ENCODE measurements at places on chromosomes 2 and 18.

- DNase-seq: no peak
These were observed 46.7 kb downstream of the FBXO48 start for GRCh38 chr2:68420254-68420910.

- DNase-seq: no peak
These were observed 261.3 kb upstream of the CCDC68 start for GRCh38 chr18:55220523-55220922.

GRCh38 chr2:45983213-45983612 lies 314.0 kb upstream of the EPAS1 start:
- DNase-seq: no peak

DNA sequence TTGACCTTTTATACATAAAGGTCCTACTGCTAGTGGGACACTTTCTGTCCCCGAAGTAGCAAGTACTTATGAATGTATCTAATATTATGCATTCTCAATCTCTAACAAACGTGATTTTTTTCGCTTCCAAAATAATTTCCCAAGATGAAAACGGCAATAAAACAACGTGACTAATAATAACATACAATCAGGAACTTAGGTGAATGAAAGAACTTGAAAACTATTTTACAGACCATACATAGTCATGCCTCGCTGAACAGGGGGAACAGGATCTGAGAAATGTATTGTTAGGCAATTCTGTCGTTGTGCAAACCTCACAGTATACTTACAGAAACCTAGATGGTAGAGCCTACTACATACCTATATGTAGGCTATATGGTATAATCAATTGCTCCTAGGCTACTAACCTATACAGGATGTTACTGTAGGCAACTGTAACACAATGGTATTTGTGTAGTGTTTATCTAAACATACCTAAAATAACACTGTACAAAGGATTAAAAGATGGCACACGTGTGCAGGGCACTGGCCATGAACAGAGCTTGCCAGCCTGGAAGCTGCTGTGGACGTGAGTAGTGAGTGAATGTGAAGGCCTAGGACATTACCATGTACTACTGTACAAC lies 2.5 kb downstream of the RTN4 start:
- DNase-seq: no peak

DNA sequence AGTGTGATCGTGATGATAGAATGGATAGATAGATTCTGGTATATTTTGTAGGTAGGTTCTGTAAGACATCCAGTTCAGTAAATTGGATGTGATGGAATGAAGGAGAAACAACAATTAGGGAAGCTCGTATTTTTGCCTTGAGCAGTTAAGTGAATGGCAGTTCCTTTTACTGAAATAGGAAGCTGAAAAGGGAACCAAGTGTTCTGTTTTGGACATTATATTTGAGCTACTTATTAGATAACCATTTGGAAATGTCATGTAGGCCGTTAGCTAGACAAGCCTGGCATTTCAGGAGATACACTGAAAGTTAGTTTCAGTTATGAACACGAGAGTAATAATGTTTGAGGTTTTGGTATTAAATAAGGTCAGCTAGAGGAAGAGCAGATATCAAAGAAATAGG lies 41.5 kb downstream of the MARCHF7 start:
- DNase-seq: no peak

GRCh38 chr2:178844269-178844668 lies 37.0 kb upstream of the TTN start:
- no peak for DNase-seq

DNA sequence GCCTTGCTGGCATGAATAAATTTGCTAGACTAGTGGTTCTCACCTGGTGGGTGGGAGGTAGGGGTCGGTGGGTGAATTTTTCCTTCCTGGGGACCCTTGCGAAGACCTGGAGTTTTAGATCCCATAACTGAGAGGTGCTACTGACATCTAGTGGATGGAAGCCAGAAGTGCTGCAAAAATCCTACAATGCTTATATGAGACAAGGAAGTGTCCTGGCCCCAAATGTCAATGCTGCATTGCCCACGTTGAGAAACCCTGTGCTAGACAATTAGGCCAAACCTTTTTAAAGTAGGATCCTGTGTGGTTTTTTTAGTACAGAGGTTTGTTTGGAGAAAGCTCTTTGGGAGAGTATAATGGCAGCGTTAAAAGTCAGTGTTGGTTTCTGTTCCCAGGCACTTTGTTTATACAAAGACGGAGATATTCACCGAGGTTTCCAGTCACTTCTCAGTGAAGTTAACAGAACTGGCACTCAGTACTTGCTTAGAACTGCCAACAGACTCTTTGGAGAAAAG lies 9.6 kb downstream of the SERPINB8 start:
- peak; percentile 38 for DNase-seq

DNA sequence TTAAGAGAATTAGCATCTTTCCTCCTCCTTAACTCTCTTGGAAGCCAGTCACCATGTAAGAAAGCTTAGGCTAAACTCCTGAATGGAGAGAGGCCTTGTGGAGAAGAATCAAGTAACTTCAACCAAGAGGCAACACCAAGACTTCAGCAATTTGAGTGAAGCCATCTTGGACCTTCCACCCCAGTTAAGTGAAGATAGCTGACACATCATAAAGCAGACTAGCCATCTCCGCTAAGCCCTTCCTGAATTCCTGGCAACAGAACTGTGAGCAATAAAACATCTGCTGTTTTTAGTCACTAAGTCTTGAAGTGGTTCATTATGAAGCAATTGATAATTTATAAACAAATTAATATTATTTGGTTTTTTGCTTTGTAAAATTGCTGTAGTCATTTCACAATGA lies 1.5 kb upstream of the ZNF397 start:
- no peak for DNase-seq

GRCh38 chr2:48467637-48468036 lies 62.3 kb upstream of the STON1 start:
- DNase-seq: no peak

GRCh38 chr18:9617006-9617542 lies 2.7 kb upstream of the PPP4R1 start:
- no peak for DNase-seq

- no peak for DNase-seq
These were observed 159.0 kb upstream of the SETBP1 start for GRCh38 chr18:44521668-44522022.

DNA sequence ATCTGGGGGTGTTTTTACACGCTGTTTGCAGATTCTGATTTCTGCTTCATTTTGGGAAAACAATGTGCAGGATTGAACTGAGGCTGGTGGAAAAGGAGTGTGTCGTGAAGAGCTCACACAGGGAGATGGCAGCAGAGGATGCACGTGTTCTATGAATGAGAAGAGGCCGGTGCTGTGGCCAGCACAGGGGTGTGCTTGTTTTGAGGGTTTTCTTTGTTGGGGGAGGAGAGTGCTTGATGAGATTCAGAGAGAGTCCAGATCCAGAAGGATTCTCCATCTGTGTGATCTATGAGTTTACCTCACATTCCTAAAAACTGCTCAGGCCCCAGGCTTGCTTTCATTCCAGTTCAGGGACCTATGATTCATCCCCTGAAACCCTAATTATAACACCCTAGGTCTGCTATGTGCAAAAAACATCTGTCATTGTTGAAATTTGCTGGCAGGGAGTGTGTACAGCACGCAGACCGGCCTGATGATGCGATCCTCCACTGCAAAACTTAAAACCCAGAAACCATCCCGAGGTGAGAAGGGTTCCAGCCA lies 12.1 kb downstream of the TGFA start:
- no peak for DNase-seq

DNA sequence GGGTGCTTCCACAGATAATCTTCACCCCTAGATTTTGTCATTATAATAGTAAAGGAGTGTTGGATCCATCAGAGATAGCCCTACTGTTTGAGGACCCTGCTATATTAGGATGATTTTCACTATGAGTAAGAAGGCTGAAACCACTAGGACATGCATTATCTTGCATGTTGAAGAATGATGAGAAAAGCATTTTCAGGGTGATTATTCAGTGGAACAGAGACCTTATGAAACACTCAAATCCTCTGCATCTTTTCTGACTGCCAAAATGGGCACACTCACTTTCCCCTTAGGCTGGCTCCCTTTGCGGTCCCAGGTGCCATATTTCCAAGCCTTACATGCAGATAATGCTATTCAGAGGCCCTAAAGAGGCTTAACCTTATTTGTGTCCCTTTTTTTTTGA lies 296.9 kb downstream of the RND3 start:
- DNase-seq: no peak

DNA sequence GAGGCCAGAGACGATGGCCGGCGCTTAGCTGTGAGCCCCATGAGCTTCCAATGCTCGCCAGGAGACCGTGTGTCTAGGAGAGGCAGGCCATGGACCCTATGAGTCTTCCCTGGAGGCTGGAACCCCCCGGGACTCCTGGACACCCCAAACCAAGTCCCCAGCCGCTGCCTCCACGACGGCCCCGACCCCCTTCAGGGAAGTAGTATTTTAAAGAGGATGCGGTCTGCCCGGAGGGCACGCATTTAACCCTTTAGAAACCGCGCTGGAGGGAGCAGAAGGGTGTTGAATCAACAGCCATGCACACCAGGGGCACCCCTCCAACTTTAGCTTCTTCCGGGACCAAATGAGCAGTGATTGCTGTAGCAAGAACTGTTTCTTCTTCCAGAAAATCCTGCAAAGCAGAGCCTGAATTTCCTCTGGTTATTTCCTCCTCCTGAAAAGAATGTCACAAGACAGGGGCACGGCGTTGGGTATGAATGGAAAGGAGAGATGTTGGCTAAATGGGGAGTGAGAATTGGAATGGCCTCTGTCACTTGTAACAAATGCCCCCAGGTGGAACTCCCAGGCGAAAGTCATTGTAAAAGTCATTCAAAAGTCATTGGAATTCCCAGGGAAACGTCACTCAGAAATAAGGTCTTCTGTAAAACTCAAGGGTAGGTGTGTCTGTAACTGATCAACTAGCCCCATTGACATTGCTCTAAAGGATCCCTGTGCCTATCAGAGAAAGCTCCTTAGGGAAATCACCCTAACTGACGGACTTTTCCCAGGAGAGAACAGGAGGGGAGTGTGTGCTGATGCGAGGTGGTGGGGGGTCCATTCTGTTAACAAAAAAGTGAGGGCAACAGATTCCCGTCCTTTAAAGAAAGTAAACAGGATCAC lies 5.8 kb upstream of the GBX2 start:
- no peak for DNase-seq

GRCh38 chr2:217052856-217053577 lies 193.2 kb upstream of the TNP1 start:
- DNase-seq: no peak

DNA sequence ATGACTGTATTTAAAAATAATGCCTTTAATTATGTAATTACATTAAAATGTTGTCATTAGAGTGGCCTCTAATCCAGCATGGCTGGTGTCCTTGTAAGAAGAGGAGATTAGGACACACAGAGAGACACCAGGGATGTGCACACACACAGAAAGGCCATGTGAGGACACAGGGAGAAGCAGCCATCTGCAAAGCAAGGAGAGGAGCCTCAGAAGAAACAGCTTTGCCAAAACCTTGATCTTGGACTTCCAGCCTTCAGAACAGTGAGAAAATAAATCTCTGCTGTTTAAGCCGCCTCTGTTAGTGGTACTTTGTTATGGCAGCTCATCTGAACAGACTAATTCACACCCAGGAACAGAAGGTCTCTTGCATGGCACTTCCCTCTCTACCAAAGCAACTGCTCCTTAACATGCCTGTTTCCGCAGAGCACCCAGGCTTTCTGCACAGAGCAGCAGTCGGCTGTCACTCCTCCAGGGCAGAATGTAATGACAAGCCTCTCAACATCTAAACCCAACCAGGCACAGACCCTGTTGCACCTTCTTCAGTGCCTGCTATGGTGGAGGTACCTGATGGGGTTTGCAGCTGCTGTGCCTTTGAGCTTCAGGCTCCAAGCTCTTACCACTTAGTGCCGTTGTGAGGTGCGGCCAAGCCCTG lies 377.7 kb downstream of the TDRD15 start:
- DNase-seq: no peak

GRCh38 chr18:73758446-73758845 lies 389.2 kb downstream of the FBXO15 start:
- DNase-seq: no peak

DNA sequence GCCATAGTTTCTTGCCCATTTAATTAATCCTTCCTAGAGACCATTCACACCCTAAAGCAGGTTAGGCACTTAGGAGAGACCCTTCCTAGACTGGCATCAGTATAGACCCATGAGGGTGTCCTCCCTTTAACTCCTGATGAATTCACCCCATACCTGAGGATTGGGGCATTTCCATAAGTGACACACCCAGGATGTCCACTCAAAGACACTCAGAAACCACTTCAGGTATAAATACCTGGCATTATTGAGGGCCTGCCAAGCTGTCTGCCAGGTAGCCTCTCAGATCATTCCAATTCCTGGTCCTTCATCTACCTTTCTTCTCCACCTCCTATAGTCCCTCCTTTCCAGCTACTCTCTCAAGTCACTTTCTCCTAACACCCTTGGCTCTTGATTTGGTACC lies 57.5 kb upstream of the SLC14A2 start:
- DNase-seq: no peak

- DNase-seq: no peak
These were observed 25.4 kb downstream of the ACADL start for GRCh38 chr2:210199854-210200253.

- no peak for DNase-seq
These were observed 1500.4 kb downstream of the DPP10 start for GRCh38 chr2:115942800-115943199.

GRCh38 chr2:12796657-12797056 lies 79.9 kb downstream of the TRIB2 start:
- no peak for DNase-seq

DNA sequence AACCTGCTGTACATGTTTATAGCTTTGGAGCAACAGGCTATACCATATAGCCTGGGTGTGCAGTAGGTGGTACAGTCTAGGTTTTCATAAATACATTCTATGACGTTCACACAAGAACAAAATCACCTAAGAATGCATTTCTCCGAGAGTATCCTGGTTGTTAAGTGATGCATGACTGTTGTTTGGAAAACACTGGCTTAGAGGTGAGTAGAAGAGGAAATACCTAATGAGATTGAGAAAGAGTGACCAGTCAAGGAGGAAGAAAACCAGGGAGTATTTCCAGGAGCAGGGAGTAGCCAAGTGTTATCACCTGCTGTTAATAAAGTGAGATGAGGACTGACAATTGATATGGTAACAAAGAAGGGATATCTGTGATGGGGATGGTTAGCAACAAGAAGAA lies 2.9 kb upstream of the ZNF892 start:
- DNase-seq: no peak

DNA sequence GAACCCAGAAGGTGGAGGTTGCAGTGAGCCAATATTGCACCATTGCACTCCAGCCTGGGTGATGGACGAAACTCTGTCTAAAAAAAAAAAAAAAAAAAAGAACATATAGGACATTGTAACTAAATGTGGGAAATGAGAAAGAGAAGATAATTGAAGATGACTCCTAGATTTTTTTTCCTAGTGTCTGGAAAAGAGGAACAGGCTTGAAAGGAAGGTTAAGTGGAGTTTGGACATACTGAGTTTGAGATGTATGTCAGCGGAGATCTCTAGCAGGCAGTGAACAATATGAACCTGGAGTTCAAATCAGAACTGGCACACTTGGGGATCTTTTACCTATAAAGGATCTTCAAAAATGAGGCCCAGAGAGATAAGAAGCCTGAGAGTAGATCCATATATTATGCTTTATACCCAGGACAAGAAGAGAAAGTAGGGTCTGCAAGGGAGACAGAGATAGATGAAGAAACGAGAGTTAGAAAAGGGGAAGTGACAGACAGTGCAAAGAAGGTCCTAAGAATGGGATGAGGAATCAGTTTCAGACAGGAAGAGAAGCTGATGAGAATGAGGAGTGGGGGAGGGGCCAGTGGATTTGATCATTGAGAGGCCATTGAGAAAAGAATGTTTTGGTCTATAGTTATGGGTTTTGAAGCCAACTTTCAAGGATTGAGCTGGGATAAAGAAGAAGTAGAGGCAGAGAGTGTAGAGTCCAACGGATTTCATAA lies 46.9 kb upstream of the CD28 start:
- DNase-seq: no peak
